ENCODE measurements at places on chromosomes 4 and X.

DNA sequence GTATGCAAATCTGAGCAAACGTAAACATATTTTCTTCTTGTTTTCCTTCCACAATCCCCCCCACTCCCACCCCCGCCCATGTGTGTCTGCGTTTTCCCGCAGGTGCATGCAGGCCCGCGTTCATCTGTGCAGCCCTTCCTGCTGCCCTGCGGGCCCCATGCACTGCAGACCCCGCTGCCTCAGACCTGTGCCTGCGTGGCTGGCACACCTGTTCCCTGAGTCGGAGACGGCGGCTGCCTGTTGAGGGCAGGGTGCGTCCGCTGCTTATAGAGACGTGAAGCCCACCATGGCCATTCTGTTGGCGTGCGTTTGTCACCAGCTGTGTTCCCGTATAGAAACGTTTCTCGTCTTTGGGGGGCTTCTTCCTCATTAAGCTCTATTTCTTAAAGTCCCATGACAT lies 51.5 kb downstream of the PCGF3 start:
- no peak for DNase-seq

DNA sequence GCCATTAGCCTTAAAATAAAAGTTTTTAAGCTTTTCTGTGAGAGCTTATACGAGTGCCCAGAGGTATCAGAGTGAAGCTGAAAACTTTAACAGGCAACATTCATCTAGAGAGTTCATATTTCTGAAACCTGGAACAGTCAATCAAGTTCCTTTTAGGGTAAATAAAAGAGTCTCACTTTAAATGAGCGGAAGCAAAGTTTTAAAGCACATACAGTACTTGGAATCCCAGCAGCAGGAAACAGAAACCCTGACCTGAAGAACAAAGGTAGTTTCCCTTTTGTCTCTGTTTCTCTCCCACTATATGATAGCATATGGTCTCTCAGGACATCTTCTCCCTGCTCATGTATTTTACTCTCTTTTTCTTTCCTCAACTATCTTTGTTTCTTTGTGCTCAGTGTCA lies 153.0 kb downstream of the ASB9 start:
- DNase-seq: no peak

DNA sequence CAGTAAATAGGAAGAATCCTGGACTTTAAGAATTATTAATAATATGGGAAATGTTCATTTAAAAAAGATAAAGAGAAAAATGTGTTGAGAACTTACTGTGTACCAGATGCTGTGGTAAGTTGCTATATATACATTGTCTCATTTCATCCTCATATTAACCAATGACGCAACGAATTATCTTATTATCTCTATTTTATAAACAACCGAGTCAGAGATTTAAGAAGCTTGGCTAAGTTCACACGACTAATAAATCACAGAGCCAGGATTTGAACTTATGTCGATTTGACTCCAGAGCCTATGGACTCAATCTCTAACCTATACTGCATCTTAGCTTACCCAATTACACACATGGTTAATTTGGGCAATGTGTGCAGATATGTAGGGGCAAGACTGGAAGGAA lies 15.5 kb upstream of the DCTD start:
- no peak for DNase-seq

GRCh38 chr4:74543231-74543781 lies 98.4 kb downstream of the AREG start:
- DNase-seq: no peak

GRCh38 chr4:42609051-42609450 lies 47.9 kb downstream of the ATP8A1 start:
- no peak for DNase-seq

- DNase-seq: no peak
Measured at GRCh38 chr4:95198961-95199360, 349.8 kb downstream of the UNC5C start.

DNA sequence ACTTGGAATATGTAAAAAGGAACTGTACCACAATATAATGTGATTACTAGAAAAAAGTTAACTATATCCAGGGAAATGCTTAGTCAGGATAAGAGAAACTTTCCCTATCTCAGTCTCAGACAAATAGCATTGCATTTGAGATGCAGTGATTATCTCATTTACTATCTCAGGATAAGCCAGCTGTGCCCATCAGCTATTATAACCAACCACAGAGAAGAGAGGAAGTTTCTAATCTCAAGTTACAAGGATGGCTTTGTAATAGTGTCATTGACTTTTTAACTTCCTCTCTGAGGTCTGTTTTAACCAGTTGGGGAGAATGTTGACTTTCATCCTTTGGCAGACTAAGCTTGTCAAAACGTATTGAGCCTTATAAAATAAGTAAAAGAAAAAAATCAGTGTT lies 56.5 kb downstream of the SNX25 start:
- no peak for DNase-seq

DNA sequence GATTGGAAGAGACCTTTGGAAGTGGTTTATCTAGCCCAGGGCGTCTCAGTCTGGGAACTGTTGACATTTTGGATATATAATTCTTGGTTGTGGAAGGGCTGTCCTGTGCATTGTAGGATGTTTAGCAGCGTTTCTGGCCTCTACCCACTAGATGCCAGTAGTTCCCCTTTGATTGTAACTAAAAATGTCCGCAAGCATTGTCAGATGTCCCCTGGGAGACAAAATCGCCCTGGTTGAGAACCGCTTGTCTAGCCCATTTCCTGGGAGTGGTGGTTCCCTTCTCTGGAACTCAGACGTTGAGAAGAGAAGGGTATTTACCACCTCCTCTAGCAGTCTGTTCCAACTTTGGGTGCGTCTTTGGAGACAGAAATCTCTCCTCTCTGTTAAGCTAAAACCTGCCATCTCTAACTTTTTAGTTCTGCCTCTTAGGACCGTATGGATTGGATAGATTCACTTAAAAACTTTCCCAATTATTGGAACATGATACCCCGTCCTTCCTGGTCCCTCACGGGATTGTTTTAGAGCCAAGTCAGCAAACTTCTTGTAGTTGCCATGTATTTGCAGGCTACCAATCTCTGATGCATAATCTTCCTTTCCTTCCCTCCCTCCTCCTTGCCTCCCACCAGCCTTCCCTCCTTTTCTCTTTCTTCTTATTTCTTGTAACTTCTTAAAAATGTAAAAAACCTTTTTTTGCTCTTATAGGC lies 13.9 kb downstream of the TMEM165 start:
- no peak for DNase-seq

DNA sequence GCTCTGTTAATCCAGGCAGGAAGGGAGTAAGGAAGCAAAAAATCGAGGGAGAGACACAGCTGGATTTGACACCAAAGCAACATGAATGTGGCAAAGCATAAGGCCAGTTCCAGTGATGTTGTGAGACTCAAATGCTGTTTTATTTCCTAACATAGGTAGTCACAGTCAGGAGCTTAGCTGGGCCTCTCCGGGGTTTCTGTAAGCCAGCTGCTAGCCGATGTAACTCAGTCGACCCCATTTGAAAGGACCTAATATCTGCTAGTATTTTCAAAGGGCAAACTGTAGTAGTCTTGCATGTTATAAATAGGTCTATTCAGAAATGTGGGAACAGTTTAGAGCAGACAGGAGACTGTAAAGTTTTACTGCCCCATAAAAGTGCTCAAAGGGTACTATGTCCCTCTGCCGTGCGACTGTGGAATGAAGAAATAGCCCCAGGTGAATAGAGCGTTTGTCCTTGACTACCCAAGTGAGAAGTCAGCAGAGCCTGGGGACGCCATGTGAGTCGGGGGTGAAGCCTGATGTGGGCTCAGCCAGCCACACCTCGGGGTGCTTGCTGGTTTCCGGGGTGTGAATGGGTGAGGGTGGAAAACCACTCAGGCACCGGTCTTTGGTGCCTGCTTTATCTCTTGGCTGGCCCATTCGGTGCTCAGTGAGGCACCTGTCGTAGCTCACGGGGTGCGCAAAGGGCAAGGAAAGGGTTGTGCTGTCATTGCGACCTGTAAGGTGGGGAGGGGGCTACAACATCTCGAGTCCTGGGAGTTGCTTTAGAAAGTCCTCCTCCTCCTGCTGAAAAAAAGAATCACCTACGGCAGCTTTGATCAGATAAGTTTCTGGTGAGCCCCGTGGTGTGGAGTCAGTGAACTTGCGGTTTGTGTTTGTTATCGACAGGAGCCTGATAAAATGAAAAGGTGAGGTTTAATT lies 745 bp downstream of the TRIM2 start:
- DNase-seq: no peak

DNA sequence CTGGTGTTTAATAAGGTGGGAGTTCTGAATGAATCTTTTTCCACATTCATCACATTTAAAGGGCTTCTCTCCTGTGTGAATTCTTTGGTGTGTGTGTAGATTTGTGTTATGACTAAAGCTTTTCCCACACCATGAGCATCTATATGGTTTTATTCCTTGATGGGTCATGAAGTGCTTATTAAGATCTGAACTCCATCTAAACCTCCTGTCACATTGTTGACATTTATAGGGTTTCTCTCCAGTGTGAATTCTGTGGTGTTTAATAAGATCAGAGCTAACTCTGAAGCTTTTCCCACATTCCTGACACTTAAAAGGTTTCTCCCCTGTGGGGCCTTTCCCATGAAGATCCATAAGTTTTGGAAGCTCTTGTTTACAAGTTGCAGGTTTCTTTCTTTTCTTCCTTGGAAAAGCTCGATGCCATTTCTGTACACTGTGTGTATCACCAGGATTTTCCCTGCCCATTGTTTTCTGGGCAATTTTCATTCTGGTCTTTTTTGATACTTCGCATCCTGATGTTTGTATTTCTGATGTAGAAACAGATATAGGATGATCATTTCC lies 21.9 kb upstream of the ETDC start:
- DNase-seq: no peak

DNA sequence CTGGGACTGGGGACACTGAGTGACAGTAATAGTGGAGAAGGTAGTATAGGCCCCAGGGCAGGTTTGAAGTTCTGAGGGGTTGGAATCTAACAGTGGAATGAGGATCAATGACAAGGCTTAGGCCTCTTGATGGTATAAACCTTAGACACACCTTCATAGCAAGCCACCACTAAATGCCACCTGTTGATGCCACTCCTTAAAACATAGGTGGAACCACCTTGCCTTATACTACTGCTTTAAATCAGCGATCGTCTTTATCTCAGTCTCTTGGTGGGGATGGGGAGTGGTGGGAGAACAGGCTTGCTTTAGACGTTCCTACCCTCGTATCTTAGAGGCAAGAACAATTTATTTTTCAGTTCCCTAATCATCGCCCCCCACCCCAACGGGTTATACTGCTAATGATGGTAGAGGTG lies 1.2 kb downstream of the RAB33B start:
- DNase-seq: no peak

DNA sequence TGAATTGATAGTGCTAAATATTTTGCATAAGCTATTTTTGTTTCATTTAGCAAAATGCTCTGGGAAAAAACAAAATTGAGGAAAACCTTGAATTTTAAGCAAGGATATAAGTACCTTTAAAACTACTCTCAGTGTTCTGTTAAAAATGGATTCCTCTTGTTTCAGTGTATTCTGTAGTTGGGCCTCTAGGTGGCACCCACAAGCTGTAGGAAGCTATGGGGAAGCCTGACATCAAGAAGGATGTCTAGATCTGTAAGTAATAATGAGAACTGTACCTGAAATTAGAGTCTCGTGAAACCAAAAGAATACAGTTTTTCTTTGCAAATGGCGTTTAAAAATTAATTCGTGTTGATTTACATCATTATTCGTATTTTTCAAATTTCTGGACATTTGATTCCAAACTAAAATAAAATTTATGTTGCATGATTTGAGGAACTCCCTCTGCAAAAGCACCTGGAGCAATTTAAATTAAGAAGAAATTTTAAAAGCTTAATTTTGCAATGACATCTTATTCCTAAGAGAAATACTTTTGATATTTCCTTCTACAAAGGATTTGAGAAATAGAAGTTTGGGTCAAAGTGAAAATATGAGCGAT lies 51.2 kb downstream of the TMPRSS11E start:
- DNase-seq: no peak

- no peak for DNase-seq
Measured at GRCh38 chr4:139175646-139176301, 1.2 kb downstream of the ELF2 start.

DNA sequence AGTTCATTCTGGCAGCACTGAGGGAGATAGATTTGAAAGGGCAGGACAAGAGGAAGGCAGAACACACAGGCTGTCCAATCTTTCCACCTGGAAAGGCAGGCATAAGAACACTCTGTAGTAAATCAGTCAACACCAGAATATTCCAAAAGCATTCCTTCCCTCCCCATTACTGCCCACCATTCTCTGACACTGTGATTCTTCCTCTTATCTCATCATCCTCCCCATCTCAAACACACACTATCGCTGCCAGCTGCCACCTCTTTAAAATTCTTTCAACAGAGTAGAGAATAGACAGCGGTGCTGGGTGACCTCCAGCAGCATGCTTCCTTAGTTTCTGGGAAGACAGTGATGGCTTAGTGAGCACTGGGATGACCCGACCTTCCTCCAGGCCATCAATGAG lies 53.7 kb upstream of the MYOZ2 start:
- no peak for DNase-seq

- DNase-seq: no peak
Measured at GRCh38 chr4:155878611-155879010, 12.5 kb upstream of the ASIC5 start.

GRCh38 chr4:174496631-174497432 lies 25.5 kb downstream of the HPGD start:
- DNase-seq: no peak

DNA sequence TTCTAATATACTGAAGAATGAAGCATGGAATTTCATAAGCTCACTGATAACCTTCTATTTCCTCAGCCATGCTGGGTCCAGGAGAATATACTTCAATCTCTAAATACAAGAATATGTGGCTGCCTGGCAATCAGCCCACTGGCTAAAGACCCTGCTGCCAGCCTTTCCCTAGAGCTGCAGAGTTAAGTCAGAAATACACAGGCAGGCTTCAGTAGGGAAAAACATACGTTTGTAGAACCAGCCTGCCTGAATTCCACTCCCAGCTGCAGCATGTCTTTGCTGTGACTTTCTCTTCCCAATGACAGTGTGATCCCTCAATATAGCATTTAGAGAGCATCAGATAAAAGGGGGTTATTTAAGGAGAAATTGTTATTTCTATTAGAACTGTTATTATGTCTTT lies 289.1 kb downstream of the PCDH19 start:
- DNase-seq: no peak

Data from stimulated activated CD8-positive, alpha-beta memory T cell treated with anti-CD3 and anti-CD28 coated beads, Interleukin-15, amount 100 ng/mL, for 24 hours (primary cell).